ENCODE measurements at places on chromosomes 16 and 17.

- no peak for DNase-seq
These were observed 40.4 kb downstream of the TNFRSF13B start for GRCh38 chr17:16931318-16932060.

DNA sequence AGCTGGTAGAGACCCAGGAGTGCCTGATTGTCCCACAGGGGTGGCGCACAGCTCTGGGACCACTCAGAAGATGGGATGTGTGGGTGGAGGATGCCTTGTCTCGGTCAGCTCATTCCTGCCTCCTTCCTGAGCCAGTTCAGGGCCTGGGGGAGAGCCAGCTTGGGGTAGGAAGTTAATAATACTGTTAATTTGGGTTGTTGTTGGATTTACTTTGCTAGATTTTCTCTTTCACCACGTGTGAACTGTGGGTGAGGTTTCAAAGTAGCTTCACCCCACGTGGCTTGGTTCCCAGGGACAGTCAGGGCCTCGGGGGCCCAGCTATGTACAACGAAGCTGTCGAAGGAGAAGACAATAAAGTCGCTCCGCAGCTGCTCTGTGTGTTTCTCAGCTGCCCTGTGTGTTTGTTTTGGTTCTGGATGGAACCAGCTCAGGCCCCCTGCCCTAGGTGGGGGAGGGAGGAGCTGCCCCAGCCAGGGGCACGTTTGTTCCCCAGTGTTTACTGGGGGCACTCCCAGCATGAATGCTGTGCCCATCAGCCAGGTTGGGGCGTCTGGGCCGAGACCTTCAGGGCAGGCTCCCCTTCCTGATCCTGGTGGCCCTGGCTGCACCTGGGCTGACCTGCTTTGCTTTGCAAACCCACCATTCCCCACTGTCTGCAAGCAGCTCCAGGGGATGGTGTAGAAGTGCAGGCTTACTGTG lies 2.3 kb downstream of the NUDT16L1 start:
- no peak for DNase-seq

GRCh38 chr17:7484919-7485377 lies 782 bp downstream of the POLR2A start:
- no peak for DNase-seq

GRCh38 chr16:4591706-4592470 lies 22.8 kb downstream of the UBALD1 start:
- no peak for DNase-seq

GRCh38 chr17:61574542-61575351 lies 16.3 kb downstream of the NACA2 start:
- no peak for DNase-seq

DNA sequence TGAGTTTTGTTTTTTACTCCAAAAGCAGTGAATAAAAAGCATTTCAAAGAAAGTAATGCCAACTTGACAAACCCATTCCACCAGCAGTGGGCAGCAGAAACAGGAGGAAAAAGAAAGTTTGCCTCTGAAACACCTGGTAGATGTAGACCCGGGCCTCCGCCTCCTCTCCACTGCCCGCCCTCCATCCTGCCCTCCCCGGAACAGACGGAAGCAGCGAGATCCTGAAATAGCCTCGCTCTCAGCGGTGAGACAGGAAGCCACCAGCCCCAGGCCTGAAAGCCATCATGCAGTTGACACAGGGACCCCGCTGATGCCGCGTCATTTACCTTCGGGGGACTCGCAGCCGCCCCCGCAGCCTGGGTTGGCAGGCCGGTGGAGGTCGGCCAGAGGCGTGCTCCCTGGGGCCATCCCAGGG lies 67.8 kb downstream of the C16orf78 start:
- no peak for DNase-seq

DNA sequence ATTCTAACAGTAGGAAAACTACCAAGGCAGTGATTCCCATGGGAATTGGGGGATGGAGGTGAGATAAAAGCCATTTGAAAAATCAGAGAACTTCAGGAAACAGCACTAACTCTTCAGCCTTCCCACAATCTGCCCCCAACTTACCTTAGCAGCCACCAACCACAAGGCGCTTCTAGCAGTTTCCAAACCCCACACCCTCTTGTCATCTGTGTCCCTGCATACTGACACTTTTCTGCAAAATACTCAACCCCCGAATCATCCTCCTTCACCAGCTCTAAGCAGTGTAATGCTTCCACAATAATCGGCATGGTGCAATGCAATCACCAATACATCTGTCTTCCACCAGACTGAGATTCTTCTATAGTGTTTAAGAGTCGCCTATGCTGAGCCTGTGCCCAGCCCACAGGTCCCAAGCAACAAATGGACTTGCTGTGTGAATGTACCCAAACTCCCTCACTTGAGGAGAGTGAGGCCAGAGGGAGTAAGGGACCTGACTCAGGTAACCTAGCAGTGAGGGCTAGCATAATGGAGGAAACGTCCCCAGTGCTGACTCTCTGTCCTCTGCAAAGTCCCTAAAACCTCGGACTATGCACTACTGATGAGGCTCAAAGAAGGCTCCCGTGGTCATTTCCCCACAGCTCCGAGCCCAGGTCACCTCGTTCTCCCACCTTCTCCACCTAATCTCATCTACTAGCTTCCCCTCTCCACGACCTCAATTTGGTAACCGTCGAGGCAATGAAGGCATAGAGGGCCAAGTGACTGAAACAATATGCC lies 943 bp downstream of the DYNC1LI2 start:
- no peak for DNase-seq

All from NCI-H1048 (cell line).